Activated gamma-delta T cell treated with anti-CD3 and anti-CD28 coated beads, Interleukin-2, amount 50 U/mL, for 16 hours (primary cell): ENCODE measurements at places on chromosomes 3 and 15.
A peak's percentile ranks its signal among the peaks of the same experiment; 100 is the strongest.

DNA sequence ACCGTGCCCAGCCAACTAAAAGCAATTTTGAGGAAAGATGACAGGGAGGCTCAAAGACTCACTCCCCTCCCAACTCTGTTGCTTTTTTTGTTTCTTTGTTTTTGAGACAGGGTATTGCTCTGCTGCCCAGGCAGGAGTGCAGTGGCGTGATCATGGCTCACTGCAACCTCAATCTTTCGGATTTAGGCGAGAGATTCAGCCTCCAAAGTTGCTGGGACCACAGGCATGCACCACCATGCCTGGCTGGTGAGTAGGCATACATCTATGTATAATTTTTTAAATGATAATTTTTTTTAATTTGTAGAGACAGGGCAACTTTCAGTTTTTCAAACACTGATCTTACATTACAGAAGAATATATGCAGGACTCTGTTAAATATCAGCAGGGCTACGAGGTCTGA, 15.8 kb upstream of the THUMPD3 start:
- no peak for DNase-seq

DNA sequence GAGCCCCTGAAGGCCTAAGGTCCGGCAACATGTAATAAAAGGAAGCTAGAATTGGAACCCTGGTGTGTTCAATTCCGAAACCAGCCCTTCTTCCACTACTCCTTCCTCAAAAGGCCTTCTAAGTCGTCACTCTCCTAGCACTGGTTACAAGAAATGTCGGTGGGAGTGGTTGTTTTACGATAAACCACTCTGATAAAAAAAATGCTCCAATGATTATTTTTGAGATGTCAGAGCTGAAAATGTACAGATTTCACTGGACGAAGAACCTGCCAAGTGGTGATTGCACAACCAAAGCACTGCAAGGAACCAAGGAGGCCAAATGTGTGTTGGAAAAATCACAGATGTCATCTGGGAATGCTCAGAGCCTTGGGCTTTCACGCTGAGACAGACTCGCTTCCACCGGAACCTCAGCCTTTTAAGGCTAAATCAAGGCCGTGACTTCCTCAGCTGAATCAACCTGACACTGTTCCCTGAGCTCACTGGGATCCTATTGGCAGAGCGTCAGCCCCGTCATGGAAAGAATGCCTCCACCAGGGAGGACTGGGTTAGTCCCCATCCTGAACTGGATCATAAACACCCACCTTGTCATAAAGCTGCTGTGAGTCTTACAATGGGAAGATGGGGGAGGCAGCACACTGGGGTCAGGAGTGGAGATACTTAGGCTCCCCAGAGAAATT, 108.1 kb upstream of the THBS1 start:
- no peak for DNase-seq

DNA sequence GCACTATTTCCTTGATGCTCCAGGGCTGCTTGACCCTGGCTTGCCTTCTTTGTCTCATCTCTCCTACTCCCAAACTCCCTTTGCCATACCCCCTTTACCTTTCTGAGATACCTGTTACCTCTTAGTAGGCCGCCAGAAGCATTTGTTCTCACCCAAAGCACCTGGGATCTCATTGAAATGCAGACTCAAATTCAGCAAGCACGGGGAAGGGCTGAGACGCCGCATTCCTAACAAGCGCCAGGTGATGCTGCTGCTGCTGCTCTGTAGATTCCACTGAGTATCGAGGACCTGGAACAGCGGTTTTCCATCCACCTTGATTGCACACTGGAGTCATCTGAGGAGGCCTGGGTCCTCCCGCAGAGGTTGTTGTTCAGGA, 91.8 kb downstream of the TMEM266 start:
- no peak for DNase-seq

DNA sequence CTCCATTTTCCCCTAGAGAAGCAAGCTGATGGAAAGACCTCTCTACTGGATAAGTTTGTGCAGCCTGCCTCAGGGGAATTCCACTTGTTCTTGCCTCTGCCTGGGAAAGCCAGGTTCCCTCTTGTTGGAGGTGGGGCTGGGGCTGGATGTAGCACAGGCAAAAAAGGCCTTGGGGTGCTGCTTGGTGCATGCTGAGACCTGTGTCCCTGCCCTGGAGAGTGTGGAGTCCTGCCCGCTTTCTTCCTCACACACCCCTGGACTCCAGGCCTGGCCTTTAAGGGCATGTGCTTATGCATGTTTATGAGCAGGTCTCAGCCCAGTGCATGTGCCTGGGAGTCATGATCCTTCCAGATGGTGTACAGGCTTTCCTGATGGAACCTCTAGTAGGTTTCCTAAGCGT, 23.5 kb upstream of the JMJD7 start:
- no peak for DNase-seq

- no peak for DNase-seq
Observed at GRCh38 chr3:115518100-115518852, 105.0 kb upstream of the GAP43 start.

- no peak for DNase-seq
Observed at GRCh38 chr3:197858598-197858997, 67.5 kb downstream of the LRCH3 start.

DNA sequence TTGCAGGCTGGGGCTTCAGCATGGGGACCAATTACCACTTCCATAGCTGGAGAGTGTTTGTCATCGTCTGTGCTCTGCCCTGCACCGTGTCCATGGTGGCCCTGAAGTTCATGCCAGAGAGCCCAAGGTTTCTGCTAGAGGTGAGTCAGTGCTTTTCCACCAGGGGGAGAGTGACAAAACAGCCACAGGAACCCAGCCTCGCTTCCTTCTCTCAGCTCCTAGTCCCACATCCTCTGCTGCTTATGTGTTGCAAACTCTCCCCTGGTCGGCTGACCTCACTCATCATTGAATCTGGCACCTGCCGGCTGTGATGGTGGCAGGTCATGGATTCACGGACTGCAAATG, 158.3 kb downstream of the SV2B start:
- DNase-seq: no peak

DNA sequence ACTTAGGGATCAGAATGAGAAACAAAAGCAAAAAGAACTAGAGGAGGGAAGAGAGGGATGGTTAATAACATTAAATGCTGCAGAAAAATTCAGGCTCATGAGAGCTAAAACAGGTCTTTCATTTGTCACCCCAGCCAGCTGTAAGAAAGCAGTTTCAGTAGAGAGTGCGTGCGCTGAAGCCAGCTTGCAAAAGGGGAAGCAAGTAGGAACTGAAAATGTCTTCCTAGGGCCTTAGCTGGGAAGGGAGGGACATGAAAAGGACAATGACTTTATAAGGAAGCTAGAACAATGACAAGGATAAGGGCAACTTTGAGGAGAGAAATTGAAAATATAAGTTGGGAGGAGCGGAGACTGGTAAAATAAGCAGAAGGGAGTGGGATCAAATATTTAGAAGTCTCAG, 3.1 kb downstream of the CIAO2A start:
- no peak for DNase-seq

DNA sequence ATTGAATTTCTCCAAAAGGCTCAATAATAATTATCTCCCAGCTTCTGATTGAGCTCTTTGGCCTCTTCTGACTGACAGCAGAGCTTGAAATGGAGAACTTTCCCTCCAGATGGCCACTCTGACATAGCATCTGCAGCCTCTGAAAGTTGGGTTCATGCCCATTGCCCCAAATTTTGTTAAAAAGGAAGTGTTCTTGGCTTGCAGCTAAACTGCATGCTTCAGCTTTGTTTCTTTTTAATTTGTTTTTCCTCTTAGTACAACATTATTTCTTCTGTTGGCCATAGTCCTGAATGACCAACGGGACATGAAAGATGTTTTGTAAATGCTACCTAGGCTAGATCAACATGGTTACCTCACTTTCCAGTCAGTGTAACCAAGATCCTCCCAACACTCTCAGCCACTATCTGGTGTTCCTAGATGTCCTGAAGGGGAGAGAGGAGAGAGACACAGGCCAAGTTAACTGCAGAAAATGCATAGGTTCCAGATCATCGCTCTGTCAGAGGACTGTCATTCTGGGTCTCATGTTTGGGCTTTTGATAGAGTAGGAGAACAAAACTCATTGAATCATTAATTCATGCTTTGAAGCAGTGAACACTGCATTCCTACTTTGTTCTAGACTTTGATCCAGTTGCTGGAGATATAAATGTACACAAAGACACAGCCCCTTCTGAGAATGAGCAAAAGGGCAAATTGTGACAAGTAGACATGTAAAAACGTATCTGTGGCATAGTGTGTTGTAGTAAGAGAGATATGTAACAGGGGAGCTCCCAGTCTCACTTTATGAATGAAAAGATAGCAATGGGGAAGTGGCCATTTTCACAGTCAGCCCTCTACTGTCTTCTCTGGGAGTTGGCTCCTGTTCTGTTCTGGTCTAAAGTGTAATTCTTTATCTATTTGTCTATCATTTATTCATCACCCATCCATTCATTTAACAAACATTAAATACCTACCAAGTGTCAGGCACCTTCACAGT, 156.2 kb downstream of the ZNF621 start:
- no peak for DNase-seq

- DNase-seq: no peak
Observed at GRCh38 chr15:64398575-64398974, 10.9 kb downstream of the TRIP4 start.

DNA sequence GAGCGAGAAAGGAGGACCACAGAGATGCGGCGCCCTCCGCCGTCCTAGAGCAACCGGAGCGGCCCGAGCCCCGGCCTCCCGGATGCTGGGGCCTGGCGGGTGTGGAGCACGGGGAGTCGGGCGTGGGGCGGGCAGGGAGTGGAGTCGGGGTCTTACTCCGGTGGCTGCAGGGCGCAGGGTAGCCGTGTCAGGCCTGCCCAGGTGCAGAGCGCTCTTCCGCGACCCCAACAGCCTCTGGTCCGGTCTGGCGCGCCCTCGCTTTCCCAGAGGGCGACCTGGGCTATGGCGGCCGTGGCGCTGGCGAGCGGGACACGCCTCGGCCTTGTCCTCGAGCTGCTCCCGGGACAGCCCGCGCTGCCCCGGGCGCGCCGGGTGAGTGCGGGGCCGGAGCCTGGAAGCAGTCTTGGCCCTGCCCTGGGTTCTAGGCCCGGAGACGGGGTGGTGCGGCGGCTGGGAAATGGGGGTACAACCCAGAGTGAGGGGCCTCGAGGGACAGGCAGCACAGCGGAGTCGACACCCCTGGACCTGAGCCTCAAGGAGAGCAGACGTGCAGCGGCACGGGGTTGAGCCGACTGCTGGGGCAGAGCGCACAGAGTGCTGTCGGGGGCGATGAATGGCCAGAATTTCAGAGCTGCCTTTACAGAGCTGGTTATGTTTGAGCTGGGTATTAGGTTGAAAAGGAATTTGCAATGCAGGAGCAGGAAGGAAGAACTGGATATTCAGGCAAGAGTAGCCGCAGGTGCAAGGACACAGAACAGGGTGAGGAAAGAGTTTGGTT, at the start of gene ZNF662:
ZNF662 (plus strand) TSS at position 73 of the 778 bp plus-strand sequence. CDS start 1,973 bp downstream, outside the sequence.
- DNase-seq: no peak

GRCh38 chr3:187039723-187040414, 99.4 kb downstream of the RPL39L start:
- DNase-seq: no peak

- peak; percentile 68 for DNase-seq
Observed at GRCh38 chr15:69729167-69729748, 276.6 kb downstream of the RPLP1 start.

DNA sequence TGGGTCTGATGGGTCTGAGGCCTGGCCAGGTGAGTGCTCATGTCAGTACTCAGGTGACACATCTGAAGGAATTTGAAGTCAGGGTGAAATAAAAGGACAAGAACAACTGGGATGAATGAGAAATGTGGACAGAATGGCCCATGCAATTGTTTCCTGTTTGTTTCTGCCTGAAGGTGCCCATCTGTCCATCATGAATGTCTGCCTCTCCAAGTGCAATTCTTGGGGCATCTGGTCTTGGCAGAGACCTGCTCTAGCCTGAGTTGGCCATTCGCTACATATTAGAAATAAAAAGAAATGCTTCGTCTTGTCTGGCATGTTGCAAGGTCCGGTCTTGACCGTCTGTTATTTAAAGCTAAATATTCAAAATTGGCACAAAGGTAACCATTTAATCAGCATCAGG, 142.0 kb upstream of the AGBL1 start:
- no peak for DNase-seq

- no peak for DNase-seq
Observed at GRCh38 chr3:3109407-3110298, 521 bp downstream of the IL5RA start.

DNA sequence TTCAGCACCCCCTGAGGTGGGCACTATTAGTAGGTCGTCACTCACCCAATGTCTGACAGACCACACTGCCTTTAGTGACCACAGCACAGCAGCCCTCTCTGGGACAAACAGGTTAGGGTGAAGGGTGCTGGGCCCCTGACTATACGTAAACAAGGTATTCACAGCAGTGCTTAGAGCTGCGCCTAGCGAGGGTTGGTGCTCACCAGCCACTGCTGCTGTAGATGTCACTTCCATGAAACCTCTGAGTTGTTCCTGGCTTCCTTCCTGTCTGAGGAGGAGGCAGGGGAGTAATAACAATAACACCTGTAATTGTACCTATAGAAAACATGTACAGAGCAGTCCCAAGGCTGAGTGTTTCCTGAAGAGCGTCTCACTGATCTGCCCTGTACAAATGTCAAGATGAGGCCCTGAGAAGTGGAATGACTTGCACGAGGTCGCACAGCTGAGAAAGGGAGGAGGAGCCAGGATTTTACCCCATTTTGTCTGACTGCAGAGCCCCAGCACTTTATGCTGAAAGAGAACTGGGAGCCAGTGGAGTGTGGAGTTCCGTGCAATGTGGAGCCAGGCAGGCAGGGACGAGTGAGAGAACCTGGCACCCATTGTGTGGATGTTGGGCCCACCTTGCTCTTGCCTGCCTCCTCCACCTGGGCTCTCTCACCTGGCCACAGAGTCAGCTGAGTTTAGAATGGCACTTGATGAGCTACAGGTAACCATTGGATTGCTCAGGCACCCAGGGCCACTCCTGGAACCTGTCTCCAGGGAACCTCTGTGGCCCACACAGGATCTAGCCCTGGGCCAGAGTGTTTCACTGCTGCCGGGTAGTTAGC, 93.8 kb downstream of the DNAJB8 start:
- DNase-seq: no peak

GRCh38 chr3:153600896-153601295, 438.9 kb downstream of the RAP2B start:
- no peak for DNase-seq

DNA sequence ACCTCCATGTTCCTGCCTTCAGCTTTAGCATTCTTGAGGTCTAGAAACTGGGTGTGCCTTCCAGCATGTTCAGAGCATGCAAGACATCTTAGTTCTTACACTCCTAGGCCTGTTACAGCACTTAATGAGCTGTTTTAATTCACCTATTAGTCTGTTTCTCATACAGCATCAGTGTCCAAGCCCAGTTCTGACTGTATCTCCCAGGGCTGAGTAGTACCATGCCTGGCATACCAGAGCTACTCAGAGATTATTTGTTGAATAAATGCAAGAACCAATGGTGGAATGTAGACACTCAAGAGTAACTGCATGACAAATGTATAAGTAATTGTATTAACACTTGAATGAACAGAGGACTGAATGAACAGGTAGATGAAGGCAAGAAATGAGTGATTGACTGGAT, 61.8 kb upstream of the SCN5A start:
- DNase-seq: no peak

- DNase-seq: no peak
Observed at GRCh38 chr15:71379893-71380292, 264.6 kb downstream of the THSD4 start.

- DNase-seq: no peak
Observed at GRCh38 chr15:68421115-68421551, 10.8 kb downstream of the ITGA11 start.
